ENCODE measurements at places on chromosomes 6 and 20. TPM values are rescaled to one million over a fixed set of nuclear protein-coding genes. Genes with fewer than 3 reads are reported as not detected.
A peak's percentile ranks its signal among the peaks of the same experiment; 100 is the strongest.

- peak; percentile 83 for DNase-seq
These were observed 7.7 kb downstream of the ZHX3 start for GRCh38 chr20:41309817-41310216.

DNA sequence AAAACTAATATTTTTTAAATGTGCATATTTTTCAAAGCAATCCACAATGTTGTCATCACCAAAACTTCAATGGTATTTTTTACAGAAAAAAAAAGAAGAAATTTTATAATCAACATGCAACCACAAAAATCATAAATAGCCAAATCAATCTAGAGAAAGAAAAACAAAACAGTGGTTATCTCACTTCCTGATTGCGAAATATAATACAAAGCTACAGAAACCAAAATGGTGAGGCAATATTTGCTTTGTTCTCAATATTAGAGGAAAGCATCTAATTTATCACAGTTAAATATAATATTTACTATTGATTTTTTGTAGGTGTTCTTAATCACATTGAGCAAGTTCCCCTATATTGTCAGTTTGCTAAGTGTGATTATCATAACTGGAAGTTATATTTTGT, 720.7 kb upstream of the ADGRB3 start:
- no peak for DNase-seq

GRCh38 chr6:5012519-5012918, 8.7 kb upstream of the RPP40 start:
- DNase-seq, result no peak

DNA sequence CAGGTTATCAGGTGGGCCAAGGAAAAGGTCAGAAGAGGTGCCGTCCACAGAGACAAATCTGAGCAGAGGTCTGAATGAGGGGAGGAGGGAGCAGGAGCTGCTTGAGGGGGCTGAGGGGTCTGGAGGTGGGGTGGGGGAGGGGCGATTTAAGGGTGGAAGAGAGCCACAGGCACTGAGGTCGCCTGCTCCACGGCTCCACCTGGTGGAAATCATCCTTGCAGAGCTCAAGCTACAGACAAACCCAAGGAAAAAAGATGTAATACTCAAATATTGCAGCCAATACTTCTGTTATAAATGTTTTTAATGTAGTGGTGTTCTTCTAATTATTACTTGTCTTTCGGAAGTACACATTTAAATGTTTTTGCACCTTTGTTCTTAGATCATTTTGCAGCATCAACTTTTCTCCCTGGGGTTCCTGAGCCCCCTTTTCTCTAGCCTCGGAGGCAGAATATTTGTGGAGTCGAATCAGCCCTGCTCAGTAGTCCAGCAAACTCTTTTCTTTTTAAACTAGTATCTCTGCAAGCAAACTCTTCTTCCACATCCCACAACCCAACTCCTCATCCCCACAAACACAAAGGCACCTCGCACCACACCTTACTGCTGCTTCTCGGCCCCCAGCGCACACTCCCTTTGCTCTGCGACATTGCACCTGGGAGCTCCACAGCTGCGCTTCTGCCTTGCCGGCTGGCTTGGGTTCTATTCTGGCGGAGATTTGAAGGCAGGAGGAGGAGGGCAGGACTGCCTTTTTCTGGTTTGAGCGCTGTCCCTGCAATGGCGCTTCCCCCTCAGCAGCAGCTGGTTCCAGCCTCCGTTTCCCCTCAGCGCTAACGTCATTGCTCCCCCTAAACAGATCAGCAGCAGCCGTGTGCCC, 51.0 kb upstream of the TFAP2A start:
- DNase-seq, result peak; percentile 57

- DNase-seq, result no peak
These were observed 251.6 kb upstream of the TAB2 start for GRCh38 chr6:149065658-149066556.

GRCh38 chr20:13220194-13220903, 725 bp upstream of the ISM1 start:
- no peak for DNase-seq

RPS6KA2 gene
- total RNA-seq, result 29.0 TPM

POU5F1 gene
- total RNA-seq, result not detected

ADGRF1 gene
- not detected for total RNA-seq

THBD gene
- total RNA-seq, result 0.07 TPM

Measured in A172 (cell line).